Left ventricle myocardium superior (tissue), 1 donor: ENCODE measurements at places on chromosomes 7 and 10. TPM values are rescaled to one million over a fixed set of nuclear protein-coding genes. Genes with fewer than 3 reads are reported as not detected.

Gene ACSM6
- not detected for total RNA-seq

Gene PVRIG
- total RNA-seq = not detected

Gene POLR1F
- 7.7 TPM for total RNA-seq

Gene SP8
- not detected for total RNA-seq

Gene NUTM2D
- total RNA-seq = 5.6 TPM

Gene SORBS1
- 703 TPM for total RNA-seq

Gene MMP21
- not detected for total RNA-seq

GRCh38 chr7:146411975-146412374 is 295.4 kb downstream of the CNTNAP2 start:
- DNase-seq = no peak

GRCh38 chr10:131926743-131927595 is 26.2 kb downstream of the PPP2R2D start:
- no peak for DNase-seq

GRCh38 chr7:152556013-152556755 is 119.8 kb downstream of the XRCC2 start:
- DNase-seq = no peak

GRCh38 chr10:121522831-121523230 is 75.4 kb downstream of the FGFR2 start:
- DNase-seq = no peak

DNA sequence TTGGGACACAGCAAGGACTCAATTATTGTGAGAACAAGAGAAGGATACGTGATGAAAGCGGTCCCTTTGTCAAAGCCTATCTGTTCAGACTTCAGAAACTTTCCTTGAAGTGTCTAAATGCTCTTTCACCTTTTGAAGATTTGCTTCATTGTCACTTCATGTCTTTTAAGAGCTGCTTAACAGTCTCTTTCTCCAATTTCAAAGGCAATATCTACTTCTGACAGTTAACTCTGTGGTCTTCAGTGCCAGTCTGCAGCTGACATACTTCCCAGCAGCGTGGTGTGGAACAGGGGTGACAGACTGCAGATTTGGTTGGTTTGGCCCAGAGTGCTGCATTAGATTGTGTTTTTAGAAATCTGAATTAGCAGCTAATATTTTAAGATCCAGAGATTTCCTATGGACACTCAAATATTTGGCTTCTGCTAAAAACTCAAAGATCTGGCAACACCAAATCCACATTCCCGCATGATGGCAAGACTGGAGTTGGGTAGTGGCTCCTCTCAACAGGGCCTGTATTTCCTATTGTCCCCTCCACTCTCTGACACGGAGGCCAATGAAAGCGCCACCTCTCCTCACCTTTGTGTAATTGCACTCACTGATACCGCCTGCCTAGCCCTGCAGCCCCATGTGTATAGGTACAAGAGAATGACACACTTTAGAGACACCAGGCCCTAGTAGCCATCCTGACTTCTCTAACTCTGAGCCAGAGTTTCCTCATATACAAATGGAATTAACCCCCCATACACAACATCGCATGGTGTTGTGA is 11.5 kb downstream of the SCRN1 start:
- DNase-seq = no peak

GRCh38 chr7:140592964-140593671 is 47.5 kb downstream of the DENND2A start:
- DNase-seq = no peak

GRCh38 chr10:14550471-14550981 is 219.8 kb upstream of the FRMD4A start:
- DNase-seq = no peak

- DNase-seq = no peak
Observed at GRCh38 chr7:27868131-27868550, 128.2 kb downstream of the TAX1BP1 start.

DNA sequence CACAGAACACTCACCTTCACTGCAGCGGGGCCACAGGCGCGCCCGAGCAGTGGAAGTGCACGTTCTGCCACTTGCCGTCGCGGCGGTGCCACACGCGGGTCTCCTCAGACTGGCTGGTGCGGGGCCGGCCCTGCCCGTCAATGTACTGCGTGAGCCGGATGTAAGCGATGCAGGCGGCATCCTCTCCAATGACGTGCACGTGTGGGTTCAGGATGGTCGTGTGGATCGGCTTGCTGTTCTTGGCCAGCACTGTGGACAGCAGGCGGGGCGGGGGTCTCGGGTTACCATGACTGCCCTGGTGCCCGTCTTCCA is 19.2 kb downstream of the YKT6 start:
- peak; percentile 32 for DNase-seq

GRCh38 chr7:70053421-70053820 is 455.1 kb downstream of the AUTS2 start:
- DNase-seq = no peak

- DNase-seq = no peak
Observed at GRCh38 chr7:66778201-66778600, 37.7 kb downstream of the RABGEF1 start.

DNA sequence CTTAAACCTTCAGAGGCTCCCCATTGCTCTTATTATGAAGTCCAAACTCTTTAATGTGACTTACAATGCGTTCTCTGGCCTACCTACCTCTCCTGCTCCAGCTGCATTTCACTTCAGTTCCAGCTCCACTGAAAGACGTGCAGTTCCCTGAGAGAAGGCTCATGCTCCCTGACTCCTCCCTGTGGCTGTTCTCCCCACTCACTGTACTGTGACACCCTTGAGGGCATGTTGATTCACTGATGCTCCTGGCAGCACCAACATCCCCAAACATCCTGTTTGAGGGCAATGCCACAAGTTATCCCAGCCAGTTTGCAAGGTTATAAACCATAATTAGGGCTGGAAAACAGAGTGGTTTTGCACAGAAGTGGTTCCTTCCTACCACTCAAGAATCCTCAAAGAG is 111.2 kb downstream of the LSM5 start:
- DNase-seq = no peak

GRCh38 chr10:127047878-127048238 is 142.6 kb downstream of the DOCK1 start:
- DNase-seq = no peak

DNA sequence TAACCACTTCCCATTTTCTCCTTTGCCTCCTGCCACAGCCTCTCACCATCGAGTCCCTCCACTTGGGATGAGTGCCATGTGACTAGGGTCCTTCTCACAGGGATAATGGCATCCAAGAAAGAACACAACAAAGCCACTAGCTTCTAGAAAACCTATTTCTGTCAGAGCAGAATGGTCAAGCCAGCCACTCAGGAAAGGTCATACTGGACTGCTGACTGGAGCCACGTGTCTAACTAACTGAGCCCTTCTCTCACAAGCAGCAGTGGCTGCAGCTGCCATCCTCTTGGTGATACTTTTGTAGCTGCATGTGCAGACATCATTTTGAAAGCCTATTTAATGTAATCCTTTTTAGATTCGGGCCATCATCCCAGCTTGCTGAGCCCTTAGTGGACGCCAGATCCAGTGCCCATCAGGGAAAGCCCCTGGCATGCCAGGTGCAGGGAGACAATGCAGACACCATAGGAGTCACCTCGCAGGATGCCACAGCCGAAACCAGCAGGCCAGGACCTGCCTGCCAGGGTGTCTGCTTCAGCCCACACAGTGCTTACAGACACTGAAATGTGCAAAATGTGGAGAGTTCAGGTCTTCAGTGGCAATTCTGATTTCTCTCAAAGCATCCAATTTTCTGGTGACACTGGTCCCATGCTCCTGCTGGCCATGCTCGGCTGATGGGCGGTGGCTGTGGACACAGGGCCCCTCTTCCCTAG is 98.3 kb upstream of the DDC start:
- DNase-seq = no peak

GRCh38 chr7:1794888-1795542 is 124.9 kb downstream of the ELFN1 start:
- DNase-seq = no peak

GRCh38 chr10:112210666-112211065 is 27.1 kb upstream of the GPAM start:
- DNase-seq = no peak

GRCh38 chr7:92602352-92603088 is 12.3 kb upstream of the FAM133B start:
- no peak for DNase-seq

DNA sequence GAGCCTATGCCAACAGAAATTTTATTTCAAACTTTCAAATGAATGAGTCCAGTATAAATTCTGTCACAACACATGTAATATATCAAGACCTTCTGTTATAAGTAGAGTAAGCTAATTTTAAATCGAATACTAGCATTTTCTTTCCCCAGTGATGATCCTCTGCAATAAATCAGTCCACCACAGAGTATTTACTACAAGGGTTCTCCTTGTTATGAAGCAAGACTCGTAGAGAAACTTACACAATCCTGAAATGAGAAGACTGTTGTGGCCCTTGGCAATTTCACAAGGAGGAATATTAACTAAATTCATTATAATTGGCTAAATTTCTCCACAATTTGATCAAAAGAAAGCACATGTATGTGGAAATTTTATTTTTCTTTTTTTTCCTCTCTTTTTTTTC is 312.4 kb upstream of the DGKB start:
- no peak for DNase-seq

GRCh38 chr7:21256310-21256877 is 171.5 kb upstream of the SP4 start:
- DNase-seq = no peak

DNA sequence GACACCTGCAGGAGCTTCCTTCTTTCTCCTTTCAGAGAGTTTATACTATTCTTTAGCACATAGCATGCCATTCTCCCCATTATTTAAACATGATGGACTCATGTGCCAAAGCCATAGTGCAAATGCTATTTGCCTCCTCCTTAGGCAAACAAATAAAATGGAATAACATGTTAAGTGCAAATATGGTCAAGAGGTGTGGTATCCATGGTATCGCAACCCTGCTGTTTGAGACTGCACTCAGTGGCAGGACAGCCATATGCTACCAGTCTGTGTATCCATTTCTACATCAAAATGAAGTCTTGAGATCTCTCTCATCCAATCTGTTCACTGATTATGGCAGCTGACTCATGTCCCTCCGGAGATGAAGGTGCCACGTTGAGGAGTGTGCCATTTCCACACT is 22.8 kb downstream of the HEPACAM2 start:
- no peak for DNase-seq

GRCh38 chr10:9823268-9823930 is 1194.3 kb upstream of the CELF2 start:
- DNase-seq = no peak

GRCh38 chr7:69953136-69954067 is 355.1 kb downstream of the AUTS2 start:
- DNase-seq = no peak

DNA sequence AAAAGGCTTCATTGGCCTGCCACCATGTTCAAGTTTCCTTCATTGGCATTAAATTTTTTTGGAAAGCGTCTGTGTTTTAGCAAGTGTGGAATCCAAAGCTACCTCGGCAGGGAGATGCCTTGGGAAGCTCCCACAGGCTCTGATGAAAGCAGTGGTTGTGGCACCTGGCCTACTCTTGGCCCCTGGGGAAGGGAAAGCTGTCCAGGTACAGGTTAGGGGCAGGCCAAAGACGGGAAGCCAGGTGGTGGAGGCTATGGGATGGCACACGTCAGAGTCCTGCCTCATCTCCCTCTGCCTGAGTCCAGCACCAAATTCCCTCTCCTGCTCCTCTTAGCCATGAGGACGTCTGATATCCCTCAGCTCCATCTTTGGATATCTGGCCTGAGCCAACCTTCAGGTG is 49.7 kb downstream of the C10orf120 start:
- no peak for DNase-seq
